ENCODE measurements at places on chromosomes 5 and 9. TPM values are rescaled to one million over a fixed set of nuclear protein-coding genes. Genes with fewer than 3 reads are reported as not detected.

The SMIM32 gene
- total RNA-seq, result not detected

The YTHDC2 gene
- 28.9 TPM for total RNA-seq

The LOX gene
- total RNA-seq, result not detected

The DMRT3 gene
- not detected for total RNA-seq

The SHOC1 gene
- total RNA-seq, result not detected

DNA sequence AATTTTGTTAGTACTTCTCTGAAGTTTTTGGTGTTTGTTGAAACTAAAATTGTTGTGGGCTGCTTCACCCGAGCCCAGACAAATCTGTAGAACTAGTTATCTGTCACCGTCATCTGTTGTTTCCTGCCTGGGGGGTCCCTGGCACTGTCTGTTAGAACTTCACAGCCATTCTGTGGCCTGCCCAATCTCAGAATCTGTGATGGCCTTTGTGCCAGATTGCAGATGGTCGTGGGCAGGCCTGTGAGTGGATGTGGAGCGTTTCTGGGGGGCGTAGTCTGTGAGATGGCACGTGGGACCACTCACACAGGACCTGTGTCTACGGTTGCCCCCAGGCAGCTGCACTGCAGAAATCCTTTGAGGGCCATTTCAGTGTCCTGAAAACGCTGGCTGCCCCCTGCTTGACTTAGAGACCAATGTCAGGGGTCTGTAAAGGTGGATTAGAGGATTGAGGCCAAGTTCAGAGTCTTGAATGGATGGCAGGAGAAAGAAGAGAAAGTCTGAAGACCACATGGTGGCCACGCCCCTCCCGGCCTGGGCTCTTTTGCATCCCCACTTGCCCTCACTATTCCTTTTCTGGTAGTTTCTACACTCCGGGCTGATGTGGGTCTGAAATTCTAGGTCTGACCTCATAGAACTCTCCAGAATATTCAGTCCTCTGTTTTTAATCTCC is 38.3 kb downstream of the TRIO start:
- no peak for DNase-seq

DNA sequence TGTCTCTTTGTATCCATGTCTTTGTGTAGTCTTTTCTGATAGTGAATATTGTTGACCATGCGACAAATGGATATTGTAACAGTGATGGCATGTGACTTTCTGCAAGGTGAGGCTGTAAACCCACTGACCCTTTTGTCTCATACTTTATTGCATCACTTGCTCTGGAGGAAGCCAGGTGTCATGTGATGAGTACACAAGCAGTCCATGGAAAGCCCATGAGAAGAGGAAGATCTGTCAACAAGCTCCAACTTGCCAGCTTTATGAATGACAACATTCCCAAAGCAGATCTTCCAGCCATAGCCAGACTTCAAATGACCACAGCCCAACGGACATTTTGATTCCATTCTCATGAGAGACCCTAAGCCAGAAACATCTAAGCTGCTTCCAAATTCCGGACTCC is 450.1 kb upstream of the ACTBL2 start:
- DNase-seq, result no peak

- DNase-seq, result no peak
Observed at GRCh38 chr5:78221964-78222451, 72.5 kb downstream of the AP3B1 start.

DNA sequence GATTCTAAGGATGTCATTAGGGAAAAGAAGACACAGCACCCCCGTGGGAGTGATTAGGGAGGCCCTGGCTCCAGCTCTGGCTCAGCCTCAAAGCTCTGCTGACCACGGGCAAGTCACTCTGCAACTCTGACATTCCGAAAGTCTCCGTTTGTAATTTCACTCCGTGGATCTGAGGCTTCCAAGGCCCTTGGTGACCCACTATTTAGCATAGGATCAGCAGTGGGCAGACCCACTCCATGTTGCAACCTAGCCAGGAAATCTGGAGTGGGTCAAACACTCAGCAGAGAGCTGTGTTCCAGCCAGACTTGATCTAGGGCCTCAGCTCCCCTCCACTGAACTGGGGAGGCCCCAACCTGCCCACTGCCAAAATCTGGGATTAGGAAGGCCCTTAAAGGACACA is 11.8 kb downstream of the PHF19 start:
- no peak for DNase-seq

GRCh38 chr5:169421677-169422076 is 120.7 kb upstream of the SLIT3 start:
- no peak for DNase-seq

DNA sequence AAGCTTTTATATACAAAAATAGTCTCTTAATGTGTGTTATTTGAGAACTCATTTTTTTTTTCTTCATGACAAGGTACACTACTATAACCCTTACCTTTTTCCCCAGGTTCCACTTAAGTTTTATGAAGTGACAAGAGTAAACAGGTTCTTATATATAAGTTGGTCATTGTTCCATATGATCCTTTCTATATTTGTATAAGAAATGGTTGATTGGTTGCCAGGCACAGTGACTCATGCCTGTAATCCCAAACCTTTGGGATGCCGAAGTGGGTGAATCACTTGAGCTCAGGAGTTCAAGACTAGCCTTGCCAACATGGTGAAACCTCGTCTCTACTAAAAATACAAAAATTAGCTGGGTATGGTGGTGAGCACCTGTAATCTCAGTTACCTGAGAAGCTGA is 108.3 kb downstream of the PCSK1 start:
- DNase-seq, result no peak

DNA sequence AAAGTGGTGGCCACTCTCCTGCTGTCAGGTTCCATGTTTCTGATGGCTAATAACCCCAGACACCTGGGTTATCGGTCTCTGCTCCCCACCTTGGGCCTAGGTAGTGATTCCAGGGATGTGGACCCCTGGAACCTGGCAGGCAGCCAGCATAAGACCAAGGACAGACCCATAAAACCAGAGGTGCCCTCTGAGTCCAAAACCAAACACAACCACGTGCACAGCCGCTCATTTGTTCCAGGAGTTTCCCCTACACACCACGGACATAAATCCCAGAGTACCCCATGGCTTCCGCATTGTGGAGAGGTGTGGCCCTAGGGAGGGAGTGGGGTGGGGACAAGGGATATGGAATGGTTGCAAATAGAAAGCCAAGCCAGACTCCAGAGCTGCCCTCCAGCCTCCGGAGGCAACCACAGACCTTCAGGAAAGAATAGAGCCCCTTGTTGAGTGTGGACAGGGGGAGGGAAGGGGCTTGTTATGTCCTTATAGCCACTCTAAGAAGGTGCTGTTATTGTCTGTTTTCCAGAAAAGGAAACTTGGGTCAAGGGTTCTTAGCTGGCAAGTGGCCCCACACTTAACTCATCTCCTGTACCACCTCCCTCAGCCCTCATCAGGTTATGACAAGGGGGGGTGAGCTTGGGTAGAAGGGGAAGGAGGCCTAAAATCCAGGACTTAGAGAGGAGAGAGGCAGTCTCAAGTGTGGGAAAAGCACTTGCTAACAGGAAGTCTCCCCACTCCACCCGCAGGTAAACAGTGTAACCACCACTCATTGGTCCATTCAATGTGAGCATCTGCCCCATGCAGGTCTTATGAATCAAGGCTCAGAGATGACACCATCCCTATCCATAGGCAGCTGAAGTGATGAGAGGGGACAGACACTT is 23.6 kb upstream of the CYSTM1 start:
- DNase-seq, result no peak

DNA sequence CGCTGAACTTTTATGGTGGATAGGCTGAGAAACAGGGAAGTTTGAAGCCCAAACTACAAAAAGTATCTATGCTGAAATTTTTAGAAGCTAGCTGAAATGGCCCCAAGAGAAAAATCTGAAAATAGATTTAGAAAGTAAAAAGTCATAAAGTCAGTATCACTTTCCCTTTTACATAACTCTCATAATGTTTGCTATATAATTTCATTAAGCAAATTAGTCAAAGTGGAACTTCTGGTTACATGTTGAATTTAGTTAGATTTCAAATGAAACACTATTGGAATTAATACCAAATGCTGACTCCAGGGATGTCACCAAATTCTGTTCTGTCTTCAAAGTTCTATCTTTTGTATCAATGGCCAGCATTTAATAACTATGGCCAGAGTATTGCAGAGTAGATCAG is 126.9 kb downstream of the TTC39B start:
- no peak for DNase-seq

DNA sequence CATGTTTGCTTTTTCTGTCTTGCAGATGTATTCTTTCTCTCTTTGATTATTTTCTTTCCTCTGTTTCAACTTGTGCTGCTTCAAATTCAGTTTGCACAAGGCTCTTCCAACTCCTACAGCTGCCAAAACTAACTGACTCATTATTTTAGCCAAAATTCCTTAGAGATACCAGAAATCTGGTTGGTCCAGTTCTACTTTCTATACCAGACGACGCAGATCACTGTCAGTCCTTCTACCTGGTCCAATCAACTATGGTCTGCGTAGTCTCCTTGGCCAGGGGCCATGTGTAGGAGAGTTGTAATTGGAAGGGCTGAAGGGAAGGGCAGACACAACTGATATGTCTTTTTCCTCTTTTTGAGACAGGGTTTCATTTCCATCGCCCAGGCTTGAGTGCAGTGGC is 51.9 kb upstream of the JAK2 start:
- no peak for DNase-seq

GRCh38 chr5:102794677-102795331 is 39.7 kb downstream of the PAM start:
- no peak for DNase-seq

DNA sequence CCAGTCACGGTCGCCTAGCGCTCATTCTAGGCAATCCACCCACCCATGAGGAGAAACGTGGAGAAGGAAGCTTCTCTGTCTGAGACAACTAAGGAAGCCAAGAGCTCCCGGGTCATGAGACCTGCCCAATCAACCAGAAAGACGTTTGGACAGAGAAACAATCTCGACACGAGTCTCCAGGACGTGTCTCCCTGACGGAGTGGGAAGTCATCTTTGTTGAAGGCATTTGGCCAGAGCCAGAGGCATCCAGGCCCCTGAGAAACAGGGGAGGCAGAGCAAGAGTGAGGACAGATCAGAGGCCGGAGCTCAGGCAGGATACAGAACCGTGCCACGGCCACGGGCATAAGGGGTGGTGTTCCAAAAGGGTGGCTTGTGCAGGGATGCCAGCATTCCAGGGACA is 479.0 kb downstream of the SPATA31A7 start:
- DNase-seq, result no peak

DNA sequence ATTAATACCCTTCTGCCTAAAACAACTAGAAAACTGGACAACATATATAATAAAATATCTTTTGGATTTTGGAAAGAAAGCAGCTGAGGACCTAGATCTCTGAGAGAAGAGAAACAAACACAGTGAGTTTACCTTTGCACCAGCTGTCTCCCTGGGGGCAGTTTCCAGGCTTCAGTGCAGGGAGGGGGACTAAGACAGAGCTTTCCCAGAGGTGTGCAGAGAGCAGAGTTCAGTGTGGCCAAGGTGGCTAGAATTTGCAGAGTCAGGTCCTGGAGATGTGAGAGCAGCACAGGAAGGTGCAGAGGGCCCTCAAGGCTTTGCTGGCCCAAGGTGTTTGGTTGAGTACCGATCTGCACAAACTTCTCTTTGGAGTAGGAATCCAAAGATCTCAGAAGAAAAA is 26.3 kb upstream of the PTPDC1 start:
- DNase-seq, result no peak

- DNase-seq, result no peak
Observed at GRCh38 chr9:13705918-13706317, 426.4 kb upstream of the MPDZ start.

- DNase-seq, result no peak
Observed at GRCh38 chr9:129828051-129828450, 4.1 kb upstream of the TOR1A start.

Measured in activated CD4-positive, alpha-beta memory T cell treated with anti-CD3 and anti-CD28 coated beads for 36 hours (primary cell).